Glutamatergic neuron (in vitro differentiated cells): ENCODE measurements at places on chromosomes 1 and 21.

GRCh38 chr1:210378736-210379135 lies 50.0 kb downstream of the HHAT start:
- DNase-seq: no peak

- DNase-seq: no peak
Observed at GRCh38 chr1:175927944-175928343, 184.5 kb upstream of the TNR start.

DNA sequence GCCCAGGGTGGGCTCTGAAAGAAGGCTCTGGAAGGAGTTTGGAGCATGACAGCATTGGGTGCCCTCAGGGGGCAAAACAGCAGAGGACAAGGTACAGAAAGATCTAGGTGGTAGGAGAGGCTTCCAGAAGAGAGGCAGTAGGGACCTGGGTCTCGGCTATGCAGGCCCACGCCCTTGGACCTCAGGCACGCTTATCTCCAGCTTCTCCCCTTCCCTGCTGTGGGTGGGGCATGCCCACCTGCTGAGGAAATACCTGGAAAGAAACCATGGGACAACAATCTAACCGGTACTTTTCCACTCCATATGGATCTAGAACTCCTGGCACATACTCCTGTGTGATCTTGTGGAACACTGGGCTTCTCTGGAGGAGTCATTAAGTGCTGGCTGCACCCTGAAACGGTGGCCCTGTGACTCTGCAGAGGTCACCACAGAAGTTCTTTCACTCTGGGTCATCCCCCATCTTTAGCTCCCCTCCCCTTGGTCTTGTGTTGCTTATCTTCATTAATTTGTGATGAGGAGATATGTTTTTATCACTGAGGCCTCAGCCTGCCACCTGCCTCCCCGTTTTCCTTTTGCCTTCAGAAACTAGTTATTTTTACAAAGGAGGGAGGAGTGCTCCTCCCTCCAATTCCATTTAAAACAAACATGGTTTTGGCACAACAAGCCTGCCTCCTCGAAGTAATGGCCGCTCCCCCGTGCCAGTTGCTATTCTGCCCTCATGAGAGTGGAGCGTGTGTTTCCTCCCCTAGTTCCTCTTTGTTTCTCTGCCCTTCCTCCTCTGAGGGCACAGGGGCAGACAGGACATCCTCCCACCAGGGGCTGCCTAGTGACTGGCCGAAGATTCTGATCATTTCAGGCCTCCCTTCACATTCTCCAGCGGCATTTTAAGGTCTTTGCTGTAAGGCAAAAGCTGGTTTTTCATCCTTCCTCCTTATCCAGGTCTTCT lies 78.0 kb upstream of the ATP5PO start:
- no peak for DNase-seq

GRCh38 chr1:30600706-30601105 lies 122.7 kb downstream of the MATN1 start:
- DNase-seq: no peak

GRCh38 chr1:183515002-183515689 lies 42.8 kb downstream of the SMG7 start:
- no peak for DNase-seq

DNA sequence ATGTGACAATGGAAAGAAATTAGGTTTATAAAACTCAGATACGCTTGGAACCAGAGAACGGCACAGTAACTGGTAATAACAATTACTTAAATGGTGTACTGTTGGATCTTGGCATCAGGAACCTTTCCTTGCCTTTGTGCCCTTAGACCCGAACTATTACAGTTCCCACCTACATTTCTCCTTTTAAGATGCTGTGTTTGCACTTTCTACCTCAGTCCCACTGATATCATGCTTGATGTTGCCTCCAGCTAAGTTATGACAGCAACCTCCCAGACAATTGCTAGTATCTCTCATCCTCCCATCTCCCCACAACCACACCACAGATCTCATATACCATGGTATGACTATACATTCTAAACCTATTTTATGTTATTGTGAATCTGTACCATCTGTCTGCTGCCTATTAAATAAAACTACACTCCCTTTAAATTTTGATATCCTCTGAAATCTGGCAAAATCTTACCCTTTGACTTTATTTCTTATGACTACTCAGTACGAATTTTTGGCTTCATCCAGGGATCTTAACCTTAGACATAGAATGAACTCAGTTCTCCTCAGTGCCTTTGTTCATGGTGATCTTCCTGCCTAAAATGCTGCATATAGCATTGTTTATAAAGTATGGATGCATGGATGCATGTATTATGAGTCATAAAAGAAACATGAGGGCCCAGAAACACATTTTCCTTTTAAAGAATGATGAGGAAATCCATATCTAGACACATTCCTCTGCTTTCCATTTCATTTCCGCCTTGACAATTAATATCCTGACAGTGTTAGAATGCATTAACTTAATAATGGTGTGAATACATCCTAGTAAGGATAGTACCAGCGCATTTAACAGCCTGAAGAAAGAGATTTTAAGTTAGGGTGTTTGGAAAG lies 64.1 kb downstream of the LRRC8D start:
- no peak for DNase-seq

- DNase-seq: peak; percentile 43
Observed at GRCh38 chr1:115980998-115981993, 5.0 kb downstream of the SLC22A15 start.

- DNase-seq: no peak
Observed at GRCh38 chr1:173193639-173194038, 13.5 kb downstream of the TNFSF4 start.

GRCh38 chr1:244919320-244920282 lies 55.3 kb upstream of the HNRNPU start:
- DNase-seq: no peak

DNA sequence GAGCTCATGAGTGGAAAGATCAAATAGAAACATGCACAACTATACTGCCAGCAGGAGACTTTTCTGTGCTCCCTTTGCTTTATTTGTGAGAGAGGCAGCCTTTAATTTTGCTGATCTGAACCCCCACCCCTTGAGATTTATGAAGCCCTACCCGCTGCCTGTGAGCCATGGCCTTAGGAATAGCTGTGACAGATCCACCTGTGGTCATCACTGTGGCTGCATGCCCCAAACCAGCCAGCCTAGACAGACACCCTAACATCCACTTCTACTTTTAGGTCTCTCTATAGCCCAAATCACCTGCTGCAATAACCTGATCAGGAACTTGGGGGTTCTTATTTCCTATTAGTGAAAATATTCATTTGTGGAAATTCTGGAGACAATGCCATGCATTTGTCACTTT lies 196.2 kb downstream of the C1orf94 start:
- no peak for DNase-seq

- DNase-seq: no peak
Observed at GRCh38 chr1:30417001-30417700, 306.2 kb downstream of the MATN1 start.

GRCh38 chr1:180791806-180792205 lies 120.9 kb upstream of the KIAA1614 start:
- DNase-seq: no peak

DNA sequence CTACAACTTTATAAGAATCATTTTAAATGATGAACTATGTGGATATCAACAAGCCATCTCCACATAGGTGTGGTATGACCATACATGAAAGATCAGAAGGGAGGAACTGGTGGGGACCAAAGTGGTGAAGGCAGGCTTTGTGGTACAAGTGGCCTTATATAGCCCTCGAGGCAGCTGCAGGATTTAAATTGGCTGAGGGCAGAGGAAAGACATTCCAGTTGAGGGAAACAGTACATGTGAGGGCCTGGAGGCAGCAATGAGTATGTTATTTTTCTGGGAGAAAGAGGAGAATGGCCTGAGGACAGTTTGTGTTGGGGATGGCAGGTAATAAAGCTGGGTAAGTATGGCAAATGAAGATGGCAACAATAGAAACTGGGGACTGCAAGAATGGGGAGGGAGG lies 17.1 kb downstream of the OSCP1 start:
- DNase-seq: no peak

- peak; percentile 83 for DNase-seq
Observed at GRCh38 chr1:36134505-36135329, 9.7 kb upstream of the COL8A2 start.

DNA sequence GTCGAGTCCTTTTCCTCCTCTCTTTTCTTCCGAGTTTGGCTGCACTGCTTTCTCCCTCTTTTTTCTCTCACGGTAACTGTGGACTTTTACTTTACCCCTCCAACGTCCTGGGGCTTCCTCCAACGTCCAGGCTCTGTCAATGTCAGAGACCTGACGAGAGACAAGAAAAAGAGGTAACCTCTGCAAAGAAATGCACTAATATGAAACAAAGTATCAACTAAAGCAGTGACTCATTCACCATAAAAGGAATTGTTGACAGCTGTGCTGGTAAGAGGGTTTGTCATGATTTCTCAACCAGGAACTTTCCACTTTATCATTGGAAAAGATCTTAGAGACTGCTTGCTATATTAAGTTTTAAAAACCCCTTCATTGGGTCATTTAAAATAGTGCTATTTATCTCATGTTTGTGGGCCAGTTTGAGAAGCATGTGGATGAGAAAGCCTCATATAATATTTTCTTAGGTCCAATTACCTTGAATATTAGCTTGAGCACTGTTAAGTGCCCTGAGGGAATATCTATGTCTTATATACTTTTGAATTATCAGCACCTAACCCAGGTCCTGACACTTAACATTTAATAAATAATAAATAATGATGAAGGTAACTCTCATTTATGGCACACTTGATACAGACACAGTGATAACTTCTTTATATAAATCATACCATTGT lies at the start of gene GBP2:
Gene GBP2 (minus strand): TSS at position 202 of the 668 bp plus-strand sequence. CDS start 4,148 bp downstream, outside the sequence.
- DNase-seq: no peak

DNA sequence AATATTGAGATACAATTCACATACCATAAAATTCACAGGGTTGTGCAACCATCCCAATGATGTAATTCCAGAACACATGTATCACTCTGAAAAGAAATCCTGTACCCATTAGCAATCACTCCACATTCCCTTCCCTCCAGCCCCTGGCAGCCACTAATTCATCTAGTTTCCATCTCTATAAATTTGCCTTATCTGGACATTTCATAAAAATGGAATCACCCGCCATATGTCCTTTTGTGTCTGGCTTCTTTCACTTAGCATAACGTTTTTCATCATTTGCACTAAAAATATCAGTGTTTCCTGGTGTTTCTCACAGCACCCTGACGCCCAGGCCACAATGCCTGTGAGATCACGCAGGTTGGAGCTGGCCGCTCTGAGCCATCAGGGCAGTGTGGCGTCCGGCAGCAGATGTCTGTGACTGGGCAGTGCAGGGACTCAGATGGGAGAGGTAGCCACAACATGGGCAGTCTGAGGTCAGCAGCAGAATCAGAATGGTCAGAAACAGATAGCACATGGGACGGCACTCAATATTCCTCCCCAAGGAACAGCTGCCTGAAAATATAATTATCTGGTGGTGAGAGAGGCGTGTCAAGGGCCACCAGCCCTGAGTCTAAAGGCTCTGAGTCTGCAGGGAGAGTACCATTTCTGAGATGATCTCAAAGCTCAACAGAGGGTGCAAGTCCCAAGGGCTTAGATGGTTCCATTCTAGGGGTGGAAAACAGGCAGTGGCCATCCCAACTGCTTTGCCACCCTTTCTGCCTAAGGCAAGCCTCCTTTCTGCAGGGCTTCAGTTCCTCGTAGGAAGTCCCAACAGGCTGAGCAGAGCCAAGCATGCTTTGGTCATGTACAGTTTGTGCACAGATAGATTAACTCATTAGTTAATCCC lies 129.4 kb upstream of the EDN2 start:
- peak; percentile 83 for DNase-seq

GRCh38 chr1:111538343-111539025 lies 35.1 kb upstream of the ADORA3 start:
- no peak for DNase-seq

- DNase-seq: no peak
Observed at GRCh38 chr1:229326601-229327000, 16.2 kb downstream of the CCSAP start.

DNA sequence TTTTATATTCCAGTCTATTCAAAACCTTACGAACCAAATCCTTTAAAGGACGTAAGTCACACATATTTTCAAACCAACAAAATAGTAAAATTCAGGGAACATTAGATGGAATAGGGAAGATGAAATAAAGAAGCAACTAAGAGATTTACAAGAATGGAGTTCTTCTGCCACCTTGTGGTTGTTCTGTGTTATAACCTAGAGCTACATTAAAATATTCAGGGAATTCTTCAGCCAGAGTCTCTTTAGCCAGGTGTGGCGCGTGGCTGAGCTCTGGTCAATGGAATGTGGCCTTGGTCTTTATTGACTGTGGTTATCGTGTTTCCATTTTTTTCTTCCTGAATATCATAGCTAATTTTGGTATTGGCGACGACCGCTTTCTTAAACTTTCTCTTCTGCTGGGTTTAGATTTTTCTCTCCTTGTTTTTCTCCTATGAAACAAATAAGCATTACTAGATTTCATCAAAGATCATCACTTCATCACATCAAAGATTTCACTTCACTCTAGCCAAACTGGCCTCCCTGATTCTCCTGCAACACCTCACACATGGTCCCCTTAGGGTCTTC lies 221.3 kb downstream of the MRPL39 start:
- DNase-seq: no peak

DNA sequence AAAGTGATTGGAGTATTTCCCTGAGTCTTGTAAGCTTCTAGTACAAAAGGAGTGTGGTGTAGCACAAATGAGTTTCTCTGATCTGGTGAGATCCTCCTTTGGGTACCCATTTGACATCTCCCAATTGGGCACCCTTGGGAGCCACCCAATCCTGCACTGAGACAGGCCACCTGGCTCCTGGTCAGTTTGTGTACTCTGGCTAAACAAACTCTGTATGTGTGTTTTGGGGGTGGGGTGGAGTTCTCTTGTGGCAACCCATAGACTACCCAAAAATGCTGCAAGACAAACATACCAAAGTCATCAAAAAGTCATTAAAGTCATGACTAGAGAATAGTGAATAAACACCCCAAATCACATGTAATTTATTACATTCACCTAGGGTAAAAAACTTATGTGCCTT lies 8.4 kb upstream of the HIVEP3 start:
- DNase-seq: no peak

DNA sequence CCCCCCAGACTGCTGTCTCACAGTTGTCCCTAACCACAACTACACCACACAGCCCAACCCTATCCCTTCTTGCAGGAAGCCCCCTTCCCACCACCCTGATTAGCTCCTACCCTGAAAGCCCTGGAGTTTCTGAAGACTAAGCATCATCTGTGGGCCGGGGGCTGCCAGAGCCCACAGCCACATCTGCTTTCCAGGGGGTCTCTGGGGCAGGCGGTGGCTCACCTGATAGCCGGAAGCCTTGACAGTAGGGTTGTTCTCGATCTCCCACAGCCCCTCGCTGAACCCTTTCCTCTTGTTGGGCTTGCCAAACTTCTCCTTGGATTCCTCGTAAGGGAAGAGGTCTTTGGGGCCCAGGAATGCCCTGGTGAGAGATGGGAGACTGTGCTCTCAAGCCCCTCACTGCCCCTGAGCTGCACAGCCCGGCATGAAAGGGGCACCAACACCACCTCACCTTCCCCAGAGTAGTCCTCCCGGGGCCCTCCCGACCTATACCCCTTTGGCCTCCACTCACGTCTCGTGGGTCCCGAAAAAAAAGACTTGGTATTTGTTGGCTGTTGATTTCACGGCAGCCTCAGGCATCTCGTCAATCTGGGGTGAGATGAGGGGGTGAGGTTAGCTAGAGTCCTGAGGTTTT lies 4.0 kb upstream of the MRPL24 start:
- DNase-seq: no peak

- DNase-seq: no peak
Observed at GRCh38 chr1:150511985-150512660, 3.4 kb upstream of the FALEC start.

GRCh38 chr1:209756615-209757445 lies 977 bp downstream of the TRAF3IP3 start:
- no peak for DNase-seq
